ENCODE measurements at places on chromosomes 3 and 15.

DNA sequence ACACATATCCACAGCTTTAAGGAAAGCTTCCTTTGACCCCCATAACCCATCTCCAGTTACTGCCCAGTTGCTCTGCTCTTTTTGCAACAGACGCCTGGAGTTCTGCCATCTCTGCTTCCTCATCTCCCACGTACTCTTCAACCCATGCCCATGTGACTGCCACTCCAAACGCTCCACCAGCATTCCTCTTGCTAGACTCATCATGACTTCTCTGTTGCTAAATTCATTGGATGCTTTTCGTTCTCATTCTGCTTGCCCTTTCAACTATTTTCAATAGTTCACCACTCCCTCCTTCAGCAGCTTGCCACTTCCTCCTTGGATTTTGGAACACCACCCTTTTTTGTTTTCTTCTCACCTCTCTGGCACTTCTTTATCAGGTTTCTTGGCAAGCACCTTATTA lies 2.7 kb upstream of the KNSTRN start:
- peak; percentile 79 for DNase-seq

GRCh38 chr3:177758126-177758525 lies 560.8 kb upstream of the TBL1XR1 start:
- no peak for DNase-seq

DNA sequence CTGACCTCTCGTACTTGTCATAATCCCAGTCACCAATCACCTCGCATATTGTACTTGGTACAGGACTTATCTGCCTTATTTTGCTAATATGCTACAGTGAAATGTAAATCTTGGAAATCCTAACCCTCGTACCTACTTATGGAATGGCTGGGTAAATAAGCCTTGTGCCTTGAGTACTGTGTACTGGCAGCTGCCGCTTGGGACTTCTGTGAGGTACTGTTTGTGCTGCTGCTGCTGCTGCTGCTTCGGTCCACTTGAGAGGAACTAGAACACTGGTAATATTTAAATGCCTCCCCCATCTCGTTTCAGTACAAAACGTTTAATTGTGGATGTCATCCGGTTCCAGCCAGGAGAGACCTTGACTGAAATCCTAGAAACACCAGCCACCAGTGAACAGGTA lies 42.5 kb upstream of the CRTC3 start:
- no peak for DNase-seq

DNA sequence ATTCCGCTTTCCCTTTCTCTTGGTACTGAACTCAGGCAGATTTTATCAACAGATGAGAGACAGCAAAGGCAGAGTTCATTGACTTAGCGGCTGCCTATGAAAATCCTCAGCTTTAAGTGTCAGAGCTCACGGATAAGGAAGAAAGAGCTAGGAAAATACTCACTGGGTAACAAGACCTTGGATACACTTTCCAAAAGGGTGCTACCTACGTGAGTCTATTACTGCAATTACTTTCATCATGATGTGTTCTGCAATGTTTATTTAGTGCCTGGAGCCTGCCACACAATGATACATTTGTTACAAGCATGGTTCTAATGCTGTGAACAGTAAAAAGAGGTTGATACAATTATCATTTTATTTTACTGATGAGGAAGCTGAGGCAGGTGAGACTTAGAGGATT lies 177.5 kb downstream of the GRM7 start:
- DNase-seq = no peak

GRCh38 chr3:49238274-49239127 lies 38.5 kb downstream of the C3orf62 start:
- DNase-seq = no peak

DNA sequence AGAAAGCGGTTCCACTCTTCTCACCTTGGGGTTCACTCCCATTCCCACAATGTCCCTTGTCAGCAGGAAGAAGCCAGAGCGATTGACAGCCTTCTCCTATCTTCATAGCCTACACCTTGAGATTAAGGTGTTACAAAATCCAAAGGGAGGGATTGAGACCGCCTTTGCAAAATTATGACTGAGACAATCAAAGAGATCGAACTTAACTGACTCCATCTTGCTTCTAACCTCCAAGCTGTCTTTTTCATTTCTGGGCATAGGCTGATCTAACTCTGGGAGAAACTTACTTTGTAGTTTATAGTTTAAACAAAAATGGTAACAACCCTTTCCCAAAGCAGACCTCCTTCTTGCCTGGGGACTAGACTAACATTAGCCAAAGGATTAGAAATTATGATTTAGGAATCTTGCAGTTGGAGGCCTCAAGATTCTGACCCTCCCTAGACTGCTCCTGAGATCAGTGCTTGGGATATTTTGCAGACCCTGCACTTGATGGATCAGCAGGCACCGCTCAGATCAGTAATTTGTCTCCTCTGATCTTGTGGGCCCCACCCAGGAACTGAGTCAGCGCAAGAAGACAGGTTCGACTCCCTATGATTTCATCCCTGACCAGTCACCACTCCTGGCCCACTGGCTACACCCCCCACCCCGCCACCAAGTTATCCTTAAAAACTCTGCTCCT lies 40.0 kb downstream of the PAQR5 start:
- no peak for DNase-seq

DNA sequence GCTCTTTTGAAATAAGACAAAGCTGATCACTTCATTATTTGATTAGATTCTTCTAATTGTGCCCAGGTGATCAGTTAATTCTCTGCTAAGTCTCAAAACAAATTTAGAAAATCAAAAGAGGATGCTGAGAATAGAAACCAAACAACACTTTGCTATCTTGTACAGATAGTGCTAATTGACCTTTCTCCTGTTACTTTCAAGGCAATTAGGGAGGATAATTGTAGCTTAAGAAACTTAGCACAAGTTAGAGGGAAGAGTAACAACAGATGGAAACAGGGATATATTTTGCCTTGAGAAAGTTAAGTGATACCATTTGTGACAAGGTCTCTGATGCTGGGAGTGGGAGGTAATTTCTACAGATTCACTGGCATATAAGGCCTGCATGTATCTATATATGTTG lies 344.8 kb upstream of the GRM7 start:
- no peak for DNase-seq

- no peak for DNase-seq
These were observed 286.7 kb downstream of the ROBO2 start for GRCh38 chr3:77326586-77326985.

DNA sequence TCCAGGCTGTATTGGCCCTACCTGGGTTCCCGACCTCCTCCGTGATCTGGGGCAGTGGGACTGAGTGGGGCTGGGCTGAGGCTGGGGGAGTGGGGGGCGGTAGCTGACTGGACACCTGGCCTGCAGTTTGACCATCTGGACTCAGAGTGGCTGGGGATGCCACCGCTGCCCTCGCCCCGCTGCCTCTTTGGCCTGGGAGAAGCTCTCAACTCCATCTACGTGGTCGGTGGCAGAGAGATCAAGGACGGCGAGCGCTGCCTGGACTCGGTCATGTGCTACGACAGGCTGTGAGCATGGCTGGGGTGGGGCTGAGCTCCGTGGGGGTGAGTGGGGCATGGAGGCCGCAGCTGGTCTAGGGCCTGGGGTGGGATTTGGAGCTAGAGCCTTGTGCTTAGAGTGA lies 2.7 kb downstream of the KLHL40 start:
- no peak for DNase-seq

DNA sequence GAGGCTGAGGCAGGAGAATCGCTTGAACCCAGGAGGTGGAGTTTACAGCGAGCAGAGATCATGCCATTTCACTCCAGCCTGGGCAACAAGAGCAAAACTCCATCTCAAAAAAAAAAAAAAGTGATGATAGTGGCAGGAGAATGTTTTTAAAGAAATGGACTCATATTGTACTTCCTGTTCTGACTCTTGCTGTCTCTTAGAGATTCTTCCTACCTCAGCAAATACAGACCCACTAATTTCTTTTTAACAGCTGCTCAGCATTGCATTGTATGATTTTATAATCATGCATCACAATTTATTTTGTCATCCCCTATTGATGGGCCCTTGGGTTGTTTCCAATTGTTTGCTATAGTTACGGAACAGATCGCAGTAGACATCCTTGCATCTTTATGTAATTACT lies 8.8 kb upstream of the ANKDD1A start:
- DNase-seq = no peak

- no peak for DNase-seq
These were observed 348.6 kb downstream of the PLOD2 start for GRCh38 chr3:145812391-145812790.

DNA sequence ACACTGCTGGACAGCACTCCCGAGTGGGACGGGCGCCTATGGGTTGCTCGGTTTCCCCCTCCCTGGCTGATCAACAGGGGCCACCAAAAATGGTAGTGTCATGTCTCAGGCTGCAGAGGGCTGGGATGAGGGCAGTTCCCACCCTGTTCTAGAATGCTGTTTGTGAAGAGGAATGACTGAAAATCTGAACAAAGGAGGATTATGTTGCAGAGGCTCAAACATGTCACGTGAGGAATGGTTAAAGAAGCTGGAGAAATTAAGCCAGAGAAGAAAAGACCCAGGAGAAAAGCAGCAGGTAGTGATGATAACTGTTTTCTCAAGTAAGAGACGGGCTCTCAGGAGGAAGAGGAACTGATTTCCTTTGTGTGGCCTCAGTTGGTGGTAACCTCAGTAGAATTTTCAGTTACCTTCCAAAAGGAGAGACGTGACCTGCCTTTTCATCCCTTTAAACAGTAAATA lies 10.4 kb downstream of the SPG21 start:
- no peak for DNase-seq

- DNase-seq = no peak
These were observed 421.4 kb downstream of the EPHA6 start for GRCh38 chr3:97235611-97236315.

GRCh38 chr3:171807806-171808205 lies 2.5 kb downstream of the PLD1 start:
- no peak for DNase-seq

GRCh38 chr3:98884675-98885371 lies 16.7 kb downstream of the DCBLD2 start:
- DNase-seq = no peak

GRCh38 chr15:80615783-80616391 lies 79.2 kb upstream of the ABHD17C start:
- no peak for DNase-seq

DNA sequence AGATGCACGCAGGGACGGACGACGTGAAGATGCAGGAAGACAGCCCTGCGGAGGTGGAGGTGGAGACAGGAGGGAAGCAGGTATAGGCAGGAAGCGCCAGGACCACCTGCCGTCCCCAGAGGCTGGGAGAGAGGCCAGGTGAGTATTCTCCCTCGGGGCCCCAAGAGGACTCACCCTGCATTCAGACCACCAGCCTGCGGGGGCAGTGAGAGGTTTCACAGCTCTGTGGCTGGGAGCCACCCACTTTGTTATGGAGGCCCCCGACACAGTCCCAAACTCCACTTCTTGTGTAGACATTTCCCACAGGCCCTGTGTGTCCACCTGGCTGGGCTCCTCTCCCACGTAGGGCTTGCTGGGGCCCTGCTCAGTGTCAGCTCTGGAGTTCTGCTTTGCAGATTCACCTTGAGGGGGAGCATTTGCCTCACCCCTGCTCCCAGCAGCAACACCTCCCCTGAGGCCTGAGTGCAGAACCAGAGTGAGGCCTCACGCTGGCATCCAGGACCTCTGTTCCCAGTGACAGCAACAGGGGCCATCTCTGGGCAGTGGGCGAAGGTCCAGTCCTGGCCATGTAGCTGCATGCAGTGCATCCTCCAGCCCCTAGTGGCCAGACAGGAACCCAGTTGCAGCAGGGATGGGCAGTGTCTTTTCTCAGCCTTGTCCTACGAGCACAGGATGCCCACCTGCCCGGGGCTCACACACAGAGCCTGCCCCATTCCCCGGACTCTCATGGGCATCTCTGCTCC lies 119.4 kb upstream of the IQSEC1 start:
- no peak for DNase-seq

DNA sequence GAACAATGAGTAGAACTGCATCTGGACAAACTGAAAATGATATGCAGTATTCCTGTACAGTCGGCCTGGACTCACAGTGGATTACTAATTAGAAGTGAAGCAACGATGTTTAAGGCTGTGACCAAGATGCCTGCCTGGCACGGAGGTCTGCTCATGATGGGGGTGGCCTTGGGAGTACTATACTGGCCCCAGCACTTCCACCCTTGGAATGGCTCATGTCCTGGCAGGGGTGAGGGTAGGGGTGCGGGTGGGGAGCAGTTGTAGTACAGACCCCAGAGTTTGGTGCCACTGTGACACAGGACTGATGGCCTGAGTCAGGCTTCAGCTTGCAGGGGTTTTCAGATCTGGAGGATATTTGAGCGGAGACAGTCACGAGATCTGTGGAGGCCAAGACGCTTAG lies 55.1 kb upstream of the ICE2 start:
- no peak for DNase-seq

DNA sequence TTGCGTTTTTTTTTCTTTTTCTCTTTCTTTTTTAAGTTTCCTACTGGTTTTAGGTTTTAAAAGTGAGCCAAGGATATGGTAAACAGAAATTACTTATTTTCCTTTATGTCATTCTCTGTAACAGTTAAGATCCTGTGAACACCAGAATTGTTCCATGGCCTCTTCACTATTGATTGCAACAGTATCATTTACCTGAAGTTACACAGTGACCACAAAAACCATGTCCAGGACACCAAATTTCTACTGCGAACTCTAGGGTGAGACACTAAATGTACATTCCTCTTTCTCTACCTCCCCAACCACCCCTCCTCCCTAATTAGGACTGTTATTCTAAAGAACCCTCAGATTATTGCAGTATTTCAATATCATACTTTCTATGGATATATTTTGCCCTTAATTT lies 280.9 kb downstream of the FOXP1 start:
- no peak for DNase-seq

DNA sequence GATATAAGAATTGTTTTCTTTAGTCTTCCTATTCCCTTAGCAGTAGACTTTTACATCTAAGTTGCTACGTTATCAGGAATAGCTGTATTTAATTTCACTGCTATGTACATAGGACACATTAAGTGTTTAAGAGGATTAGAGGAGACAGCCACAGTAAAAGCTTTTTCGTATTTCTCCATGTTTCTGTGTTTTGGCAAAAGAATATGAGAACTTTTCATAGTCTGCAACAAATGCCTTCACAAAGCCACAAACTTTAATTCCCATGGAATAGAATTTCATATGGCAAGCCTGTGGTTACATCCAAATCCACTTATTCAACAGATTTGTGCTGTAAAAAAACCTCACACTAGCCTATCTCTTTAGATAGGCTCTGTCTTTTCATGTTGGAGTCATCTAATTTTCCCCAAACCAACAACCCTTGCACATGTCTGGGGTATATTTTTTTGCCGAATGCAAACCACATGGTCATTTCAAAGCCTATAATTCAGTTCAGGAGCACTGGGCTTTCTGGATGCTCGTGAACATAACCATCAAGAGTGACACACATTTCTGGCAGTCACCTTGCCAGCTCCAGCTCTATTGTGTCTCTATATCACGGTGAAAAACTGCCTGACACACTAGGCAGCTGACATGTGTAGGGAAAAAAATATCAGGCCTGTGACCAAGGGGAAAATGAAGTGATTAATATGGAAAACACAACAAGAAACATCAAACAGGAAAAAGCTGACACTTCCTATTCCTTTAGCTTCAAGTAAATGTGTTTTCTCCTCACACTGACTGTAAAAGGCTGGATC lies 19.2 kb downstream of the PLD1 start:
- no peak for DNase-seq

- DNase-seq = no peak
These were observed 9.8 kb downstream of the ANKRD28 start for GRCh38 chr3:15787941-15788340.

GRCh38 chr3:170622369-170623159 lies 36.7 kb upstream of the SLC7A14 start:
- peak; percentile 100 for DNase-seq

Measured in HFF-Myc (cell line).